CD4-positive, CD25-positive, alpha-beta regulatory T cell (primary cell): ENCODE measurements at places on chromosomes 11 and 22. TPM values are rescaled to one million over a fixed set of nuclear protein-coding genes. Genes with fewer than 3 reads are reported as not detected.

DNA sequence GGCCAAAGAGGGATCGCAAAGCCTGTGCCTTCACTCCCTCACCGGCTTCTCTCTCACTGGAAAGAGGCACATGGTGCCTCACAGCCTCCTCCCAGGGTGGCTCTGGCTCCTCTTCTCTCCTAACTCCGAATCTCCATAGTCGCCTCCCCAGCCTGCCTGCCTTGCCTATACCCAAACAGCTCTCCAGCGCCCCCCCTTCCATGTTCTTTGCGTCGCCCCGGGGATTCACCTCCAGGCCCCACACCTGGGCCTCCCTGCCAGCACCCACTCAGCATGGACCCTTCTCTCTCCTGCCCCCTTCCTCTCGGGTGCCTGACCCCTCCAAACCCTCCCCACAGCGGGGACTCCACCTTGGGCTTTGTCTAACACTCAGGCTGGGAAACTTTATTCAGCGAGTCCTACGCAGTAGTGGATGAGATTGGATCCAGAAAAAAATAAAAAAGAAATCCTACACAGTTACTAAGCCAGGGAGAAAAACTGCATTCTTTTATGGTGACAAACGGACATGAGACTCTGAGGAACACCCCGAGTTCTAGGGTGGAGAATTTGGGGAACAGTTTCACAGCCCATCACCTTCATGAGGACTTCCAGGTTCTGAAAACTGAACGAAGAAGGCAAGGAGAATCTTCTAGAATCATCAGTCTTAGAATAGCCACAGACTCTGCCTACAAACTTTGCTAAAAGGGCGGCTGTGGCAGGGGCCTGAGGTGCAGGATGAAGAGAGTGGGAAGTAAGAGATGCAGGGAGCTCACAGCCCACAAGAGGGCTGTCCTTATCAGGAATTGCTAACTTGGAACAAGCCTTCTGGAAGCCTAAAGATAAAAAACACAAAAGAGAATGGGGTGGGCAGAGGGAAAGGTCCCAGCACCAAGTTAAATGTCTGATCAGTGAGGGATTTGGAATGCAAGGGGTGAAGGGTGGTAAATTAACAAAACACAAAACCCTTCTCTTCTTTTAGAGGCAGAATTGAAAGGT is 5.3 kb downstream of the PPM1F start:
- peaks cover 9% of the 10 kb centered on the region for H3K4me1 ChIP-seq
- H3K4me3 ChIP-seq, result no peak overlapping the region
- no peak for DNase-seq
- no peak overlapping the region for H3K27ac ChIP-seq
- no peaks in the 10 kb centered on the region for H3K36me3 ChIP-seq
- H3K27me3 ChIP-seq, result no peaks in the 10 kb centered on the region

GRCh38 chr11:7896009-7896785 is 34.9 kb downstream of the OR10A6 start:
- no peaks in the 10 kb centered on the region for H3K4me1 ChIP-seq
- H3K36me3 ChIP-seq, result no peaks in the 10 kb centered on the region
- no peak overlapping the region for H3K27ac ChIP-seq

- H3K4me3 ChIP-seq, result no peak overlapping the region
- H3K36me3 ChIP-seq, result no peaks in the 10 kb centered on the region
Observed at GRCh38 chr11:75781296-75781695, 12.7 kb downstream of the DGAT2 start.

DNA sequence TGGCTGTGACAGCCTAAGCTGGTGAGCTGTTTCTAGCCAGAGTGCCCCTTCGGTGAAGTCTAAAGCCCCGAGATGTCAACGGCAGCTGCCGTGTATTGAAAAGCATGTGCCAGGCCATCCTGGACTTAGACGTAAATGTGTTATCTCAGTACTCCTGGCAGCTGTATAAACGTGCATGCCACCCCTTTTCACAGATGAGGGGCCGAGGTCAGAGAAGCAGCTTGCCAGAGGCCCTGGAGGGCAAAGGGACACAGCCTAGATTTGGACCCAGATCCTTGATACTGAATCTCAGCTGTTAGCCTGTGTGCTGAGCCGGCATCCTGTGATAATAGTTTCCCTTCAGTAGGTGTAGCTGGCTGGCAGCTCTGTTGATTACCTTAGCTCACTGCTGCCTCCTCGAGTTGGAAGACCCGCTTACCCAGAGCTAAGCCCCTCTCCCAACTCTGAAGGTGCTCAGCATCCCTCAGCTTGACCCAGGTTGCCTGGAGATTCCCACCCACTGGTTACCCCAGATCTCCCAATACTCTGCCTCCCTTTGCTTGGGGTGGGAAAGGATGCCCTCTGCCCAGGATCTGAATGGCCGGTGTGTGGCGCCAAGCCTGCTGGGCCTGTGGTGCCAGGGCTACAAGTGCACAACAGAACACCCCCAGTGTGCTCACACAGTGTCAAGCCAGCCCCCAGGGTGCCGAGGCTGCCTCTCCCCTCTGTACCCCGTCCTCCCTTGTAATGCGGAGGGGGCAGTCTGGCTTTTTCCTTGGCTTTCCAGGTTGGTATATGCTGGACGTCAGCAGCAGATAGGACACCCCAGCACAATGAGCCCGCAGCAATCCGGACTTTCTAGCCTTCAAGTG is 59.8 kb upstream of the WNT7B start:
- peak overlapping the region; percentile 99 for H3K27ac ChIP-seq
- peaks cover 19% of the 10 kb centered on the region for H3K4me1 ChIP-seq
- no peaks in the 10 kb centered on the region for H3K27me3 ChIP-seq
- H3K36me3 ChIP-seq, result no peaks in the 10 kb centered on the region
- peak; percentile 80 for DNase-seq
- peak overlapping the region; percentile 74 for H3K4me3 ChIP-seq

DNA sequence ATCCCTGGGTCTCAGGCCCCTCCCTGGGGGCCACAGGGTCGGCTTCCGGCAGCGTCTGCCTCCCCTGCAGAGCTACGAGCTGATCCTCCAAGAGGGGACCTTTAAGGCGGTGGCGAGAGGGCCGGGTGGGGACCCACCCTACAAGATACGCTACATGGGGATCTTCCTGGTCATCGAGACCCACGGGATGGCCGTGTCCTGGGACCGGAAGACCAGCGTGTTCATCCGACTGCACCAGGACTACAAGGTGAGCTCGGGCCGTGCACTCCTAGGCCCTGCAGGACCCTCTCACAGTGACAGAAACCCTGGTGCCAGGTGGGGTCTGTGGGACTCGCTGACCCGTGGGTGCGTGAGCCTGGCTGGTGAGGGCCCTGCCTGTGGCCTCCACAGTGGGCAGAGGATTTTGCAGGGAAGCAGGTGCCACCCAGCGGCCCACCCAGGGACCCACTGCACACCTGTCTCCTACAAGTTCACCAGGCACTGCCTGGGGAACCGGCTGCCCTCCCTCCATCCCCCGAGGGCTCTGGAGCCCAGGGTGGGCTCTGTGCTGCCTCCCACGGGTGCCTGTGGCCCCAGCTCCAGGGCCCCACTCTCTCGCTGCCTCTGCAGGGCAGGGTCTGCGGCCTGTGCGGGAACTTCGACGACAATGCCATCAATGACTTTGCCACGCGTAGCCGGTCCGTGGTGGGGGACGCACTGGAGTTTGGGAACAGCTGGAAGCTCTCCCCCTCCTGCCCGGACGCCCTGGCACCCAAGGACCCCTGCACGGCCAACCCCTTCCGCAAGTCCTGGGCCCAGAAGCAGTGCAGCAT is 13.7 kb downstream of the MUC5B start:
- no peaks in the 10 kb centered on the region for H3K36me3 ChIP-seq
- no peak for DNase-seq
- H3K4me3 ChIP-seq, result no peak overlapping the region
- no peaks in the 10 kb centered on the region for H3K27me3 ChIP-seq

DNA sequence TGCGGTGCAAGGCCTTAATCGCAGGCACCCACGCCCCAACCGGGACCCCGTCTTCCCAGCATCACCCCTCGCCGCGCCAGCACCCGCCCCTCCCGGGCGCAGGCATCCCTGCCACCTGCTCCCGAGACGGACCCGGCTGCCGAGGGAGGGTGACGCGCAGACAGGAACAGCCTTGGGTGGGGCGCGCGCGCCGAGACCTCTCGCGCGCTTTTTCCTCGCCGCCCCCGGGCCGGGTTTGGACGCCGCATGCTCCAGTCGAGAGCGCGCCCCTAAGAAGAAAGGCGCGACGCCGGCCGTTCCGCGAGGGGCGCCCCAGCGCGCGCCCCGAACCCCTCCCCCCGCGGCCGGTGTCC is 504 bp downstream of the CFL1 start:
- DNase-seq, result peak; percentile 48
- H3K27ac ChIP-seq, result peak overlapping the region; percentile 95
- H3K4me1 ChIP-seq, result peaks cover 73% of the 10 kb centered on the region
- peak overlapping the region; percentile 90 for H3K4me3 ChIP-seq

DNA sequence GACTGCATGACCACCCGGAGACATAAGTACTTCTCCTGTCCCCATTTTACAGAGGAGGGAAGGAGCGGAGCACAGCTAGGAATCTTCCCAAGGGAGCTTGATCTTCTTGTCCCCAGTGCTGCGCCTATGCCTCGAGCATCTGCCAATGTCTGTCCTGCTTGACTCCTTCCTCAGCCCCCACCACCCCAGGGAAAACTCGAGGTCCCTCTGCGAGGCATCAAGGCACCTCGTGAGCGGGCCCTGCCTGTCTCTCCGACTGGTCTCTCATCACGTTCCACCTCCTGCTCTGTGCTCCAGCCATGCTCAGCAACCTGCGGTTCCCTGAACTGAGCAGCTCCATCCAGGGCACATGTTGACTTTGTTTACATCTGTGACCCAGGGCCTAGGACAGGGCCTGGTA is 2.5 kb downstream of the NCF4 start:
- H3K4me1 ChIP-seq, result peaks cover 29% of the 10 kb centered on the region
- H3K27me3 ChIP-seq, result no peaks in the 10 kb centered on the region
- H3K27ac ChIP-seq, result no peak overlapping the region
- DNase-seq, result no peak

- peaks cover 3% of the 10 kb centered on the region for H3K4me1 ChIP-seq
- H3K4me3 ChIP-seq, result no peak overlapping the region
Observed at GRCh38 chr11:116840746-116841296, 3.4 kb upstream of the APOA1 start.

DNA sequence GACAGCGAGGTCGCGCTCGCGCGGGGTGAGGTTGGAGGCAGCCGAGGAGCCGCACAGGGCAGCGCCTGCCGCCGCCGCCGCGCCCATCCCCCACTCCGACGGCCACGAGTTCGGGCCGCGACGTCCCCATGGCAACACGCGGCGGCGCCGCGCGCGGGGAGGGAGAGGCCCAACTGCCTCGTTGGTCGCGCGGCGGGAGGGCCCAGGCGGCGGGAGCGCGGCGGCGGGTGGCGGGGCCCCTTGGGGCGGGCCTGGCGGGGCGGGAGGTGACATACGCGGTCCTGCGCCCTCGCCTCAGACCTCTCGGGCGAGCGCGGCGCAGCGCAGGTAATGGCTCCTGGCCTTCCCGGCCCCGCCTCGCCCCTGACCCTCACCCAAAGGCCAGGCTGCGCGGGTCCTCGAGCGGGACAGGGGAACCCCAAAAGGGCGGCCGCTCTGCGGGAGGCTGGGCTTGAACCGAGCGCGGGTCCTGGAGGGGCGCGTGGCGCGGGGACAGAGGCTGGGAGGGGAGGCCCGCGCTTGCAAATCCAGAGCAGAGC is at the start of gene DEUP1:
Gene DEUP1 (plus strand): TSS at position 297 of the 539 bp plus-strand sequence. CDS start 1,518 bp downstream, outside the sequence.
- H3K4me1 ChIP-seq, result no peaks in the 10 kb centered on the region
- H3K27ac ChIP-seq, result no peak within 1 kb of the TSS
- no peaks in the 10 kb centered on the region for H3K36me3 ChIP-seq
- peaks cover 8% of the 10 kb centered on the region for H3K27me3 ChIP-seq
- DNase-seq, result peak; percentile 6

- H3K4me1 ChIP-seq, result no peaks in the 10 kb centered on the region
- no peak overlapping the region for H3K27ac ChIP-seq
- H3K27me3 ChIP-seq, result no peaks in the 10 kb centered on the region
- H3K36me3 ChIP-seq, result no peaks in the 10 kb centered on the region
- no peak for DNase-seq
- no peak overlapping the region for H3K4me3 ChIP-seq
Observed at GRCh38 chr22:34055525-34056200, 135.4 kb upstream of the LARGE1 start.

DNA sequence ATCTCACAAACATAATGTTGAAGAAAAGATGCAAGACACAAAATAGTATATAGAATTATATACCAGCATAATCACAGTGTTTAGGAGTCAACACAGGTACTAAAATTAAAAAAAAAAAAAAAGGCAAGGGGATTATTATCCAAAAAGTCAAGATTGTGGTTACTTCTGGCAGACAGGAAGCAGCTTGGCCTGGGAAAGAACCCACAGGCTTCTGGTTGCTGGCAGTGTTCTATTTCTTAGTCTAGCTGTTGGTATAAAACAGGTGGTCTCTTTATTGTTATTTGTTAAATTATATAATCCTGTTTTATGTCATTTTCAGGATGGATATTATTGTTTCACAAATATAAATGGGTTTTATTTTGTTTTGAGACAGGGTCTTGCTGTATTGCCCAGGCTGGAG is 54.0 kb downstream of the C11orf58 start:
- no peak overlapping the region for H3K27ac ChIP-seq
- no peak for DNase-seq
- H3K4me3 ChIP-seq, result no peak overlapping the region
- H3K36me3 ChIP-seq, result no peaks in the 10 kb centered on the region
- H3K4me1 ChIP-seq, result no peaks in the 10 kb centered on the region

DNA sequence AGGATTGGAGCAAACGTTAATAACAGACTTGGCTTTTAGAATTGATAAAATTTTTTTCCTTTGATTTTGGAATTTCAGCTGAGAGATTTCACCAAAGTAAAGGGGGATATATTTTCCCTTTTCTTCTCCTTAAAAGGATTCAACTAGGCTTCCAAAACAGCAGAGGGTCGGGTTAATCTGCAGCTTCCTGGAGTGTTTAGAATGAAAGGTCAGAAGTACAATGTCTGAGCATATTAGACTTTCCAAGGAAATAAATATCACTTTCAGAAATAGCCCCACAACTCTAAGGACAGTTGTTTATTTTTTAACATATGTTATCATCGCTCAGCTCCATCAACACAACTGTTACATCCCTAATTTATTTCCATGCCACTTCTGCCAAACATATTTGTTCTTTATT is 1532.9 kb upstream of the RAG2 start:
- no peaks in the 10 kb centered on the region for H3K4me1 ChIP-seq
- H3K27ac ChIP-seq, result no peak overlapping the region
- no peak for DNase-seq

- H3K27ac ChIP-seq, result peak within 1 kb of the TSS; percentile 84
- H3K27me3 ChIP-seq, result no peaks in the 10 kb centered on the region
- peaks cover 45% of the 10 kb centered on the region for H3K4me1 ChIP-seq
- peak within 1 kb of the TSS; percentile 79 for H3K4me3 ChIP-seq
- DNase-seq, result peak; percentile 95
Observed at GRCh38 chr11:46121301-46121723, at the start of gene PHF21A. TSS of gene PHF21A (minus strand) at chr11:46121454. CDS start at chr11:46084219, 37,235 bp downstream.

GRCh38 chr11:8281266-8281665 is 17.6 kb upstream of the LMO1 start:
- no peaks in the 10 kb centered on the region for H3K27me3 ChIP-seq
- no peaks in the 10 kb centered on the region for H3K4me1 ChIP-seq
- H3K4me3 ChIP-seq, result no peak overlapping the region

- DNase-seq, result no peak
- no peaks in the 10 kb centered on the region for H3K27me3 ChIP-seq
- no peak overlapping the region for H3K4me3 ChIP-seq
- H3K36me3 ChIP-seq, result no peaks in the 10 kb centered on the region
- H3K4me1 ChIP-seq, result peaks cover 14% of the 10 kb centered on the region
Observed at GRCh38 chr11:117834838-117835443, 10.4 kb upstream of the FXYD2 start.

The FAU gene
- total RNA-seq, result 1,172 TPM

The YPEL1 gene
- 8.9 TPM for total RNA-seq

The OR8B4 gene
- not detected for total RNA-seq

The NNMT gene
- total RNA-seq, result not detected

The LMNTD2 gene
- total RNA-seq, result 5.1 TPM

The SYT7 gene
- 0.20 TPM for total RNA-seq

The TP53AIP1 gene
- total RNA-seq, result not detected

The CHKB gene
- 162 TPM for total RNA-seq
